Activated CD4-positive, alpha-beta T cell treated with anti-CD3 and anti-CD28 coated beads for 24 hours (primary cell): ENCODE measurements at places on chromosomes 2 and 18.

GRCh38 chr18:10798727-10799550 is 273.1 kb downstream of the NAPG start:
- no peak for DNase-seq

- no peak for DNase-seq
These were observed 78.5 kb downstream of the UGGT1 start for GRCh38 chr2:128169497-128169896.

DNA sequence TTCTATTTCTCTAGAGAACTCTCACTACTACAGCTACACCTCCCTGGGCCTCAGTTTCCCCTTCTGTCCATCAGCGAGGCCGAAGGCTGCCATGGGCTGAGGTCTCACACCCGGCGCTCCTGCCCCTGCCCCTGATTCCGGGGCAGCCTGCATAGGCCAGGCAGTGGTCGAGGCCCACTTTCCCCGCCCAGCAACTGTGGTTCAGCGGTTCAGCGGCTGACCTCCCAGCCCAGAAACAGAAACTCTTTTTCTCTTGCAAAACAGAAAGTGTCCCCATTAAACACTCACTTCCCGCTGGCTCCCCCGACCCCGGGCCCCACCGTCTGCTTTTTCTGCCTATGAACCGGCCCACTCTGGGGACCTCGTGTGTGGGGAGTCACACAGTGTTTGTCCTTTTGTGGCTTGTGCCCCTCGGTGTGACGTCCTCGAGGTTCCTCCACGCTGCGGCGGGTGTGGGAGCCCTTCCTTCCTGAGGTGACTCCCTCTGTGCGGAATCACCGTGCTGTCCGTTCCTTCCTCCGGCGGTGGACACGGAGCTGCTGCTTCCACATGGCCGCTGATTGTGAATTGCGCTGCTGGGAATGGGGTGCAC is 16.0 kb downstream of the PDCD1 start:
- no peak for DNase-seq

DNA sequence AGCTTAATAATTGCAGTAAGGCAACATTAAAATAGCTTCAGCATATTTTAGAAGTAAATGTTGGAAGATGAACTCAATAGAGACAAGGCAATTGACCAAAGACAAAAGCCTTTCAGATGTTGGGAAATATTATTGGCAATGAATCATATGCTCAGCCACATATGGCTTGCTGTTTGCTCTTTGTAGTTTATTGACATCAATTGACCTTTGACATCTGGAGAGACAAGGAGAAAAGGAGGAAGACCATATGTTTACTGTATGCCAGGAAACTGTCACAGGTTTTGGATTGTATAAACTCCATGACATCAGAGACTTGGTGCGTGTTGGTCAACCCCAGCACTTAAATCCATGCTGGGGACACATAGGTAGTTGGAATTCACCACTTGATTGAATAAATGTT is 60.6 kb upstream of the SLC16A14 start:
- DNase-seq = no peak

DNA sequence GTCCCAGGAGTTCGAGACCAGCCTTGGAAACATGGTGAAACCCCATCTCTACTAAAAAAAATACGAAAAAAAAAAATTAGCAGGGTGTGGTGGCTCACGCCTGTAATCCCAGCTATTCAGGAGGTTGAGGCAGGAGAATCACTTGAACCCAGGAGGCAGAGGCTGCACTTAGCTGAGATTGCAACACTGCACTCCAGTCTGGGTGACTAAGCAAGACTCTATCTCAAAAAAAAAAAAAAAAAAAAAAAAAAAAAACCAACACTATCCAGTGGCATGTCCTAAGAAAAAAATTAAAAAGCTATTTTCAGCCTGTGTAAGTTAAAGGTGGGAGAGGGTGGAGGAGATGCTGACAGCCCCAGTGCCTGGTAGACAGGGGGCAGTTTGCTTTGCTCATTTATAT is 32.2 kb upstream of the REL start:
- no peak for DNase-seq
